ENCODE measurements at places on chromosomes 16 and 17.

DNA sequence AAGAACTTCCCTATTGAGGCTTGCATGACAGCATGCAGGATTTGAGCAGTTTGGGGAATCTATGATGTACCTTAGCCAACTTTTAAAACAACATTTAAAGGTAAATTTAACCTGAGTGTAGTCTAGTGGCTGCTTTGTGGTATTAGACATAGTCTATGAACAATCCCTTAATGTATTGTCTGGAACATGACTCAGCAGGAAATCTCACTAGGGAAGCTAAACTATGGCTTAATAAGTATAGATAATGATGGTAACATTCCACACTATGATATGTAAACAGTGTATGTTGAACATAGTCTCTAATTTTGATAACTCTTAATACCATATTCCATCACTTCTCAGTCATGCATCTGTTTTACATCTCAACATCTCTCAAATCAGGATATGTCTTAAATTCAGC is 52.1 kb upstream of the SLC12A3 start:
- no peak for DNase-seq

GRCh38 chr17:58320570-58321323 is 7.8 kb downstream of the TSPOAP1 start:
- peak; percentile 1 for DNase-seq

- DNase-seq: no peak
These were observed 164.3 kb downstream of the ANKFN1 start for GRCh38 chr17:56317351-56318208.

- DNase-seq: peak; percentile 68
These were observed 292.8 kb downstream of the SEC14L1 start for GRCh38 chr17:77433385-77434135.

DNA sequence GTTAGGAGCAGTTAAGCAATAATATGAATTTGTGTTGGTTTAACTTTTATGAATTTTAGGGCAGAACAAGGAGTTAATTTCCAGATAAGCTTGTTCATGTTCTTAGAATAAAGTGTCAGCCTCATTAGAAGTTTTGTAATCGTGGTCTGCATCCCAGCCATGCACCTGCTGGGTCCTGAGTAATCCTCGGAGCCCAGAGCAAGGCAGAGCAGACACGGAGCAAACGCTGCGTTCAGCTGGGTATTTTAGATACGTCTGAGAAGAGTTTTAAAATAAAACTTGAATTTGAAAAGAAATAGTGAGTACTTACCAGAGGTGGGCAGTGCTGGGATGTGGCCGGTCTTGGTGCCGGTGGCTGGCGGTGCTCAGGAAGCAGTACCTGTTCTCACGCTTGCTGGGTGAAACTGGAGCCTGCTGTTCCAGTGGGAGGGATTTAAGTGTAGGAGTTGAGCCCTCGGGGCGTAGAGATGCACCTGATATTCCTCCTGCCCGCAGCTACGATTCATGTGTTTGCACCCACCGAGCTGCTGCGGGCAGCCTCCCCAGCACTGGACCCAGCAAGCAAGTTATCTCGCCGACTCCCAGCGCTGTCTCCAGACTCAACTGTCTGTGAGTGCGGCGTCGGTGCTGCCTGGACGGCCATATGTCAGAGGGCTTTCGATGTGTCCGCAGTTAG is at the start of gene ZNF750:
Gene ZNF750 (minus strand): TSS at position 406 of the 676 bp plus-strand sequence. CDS start 7,568 bp downstream, outside the sequence.
- DNase-seq: no peak

DNA sequence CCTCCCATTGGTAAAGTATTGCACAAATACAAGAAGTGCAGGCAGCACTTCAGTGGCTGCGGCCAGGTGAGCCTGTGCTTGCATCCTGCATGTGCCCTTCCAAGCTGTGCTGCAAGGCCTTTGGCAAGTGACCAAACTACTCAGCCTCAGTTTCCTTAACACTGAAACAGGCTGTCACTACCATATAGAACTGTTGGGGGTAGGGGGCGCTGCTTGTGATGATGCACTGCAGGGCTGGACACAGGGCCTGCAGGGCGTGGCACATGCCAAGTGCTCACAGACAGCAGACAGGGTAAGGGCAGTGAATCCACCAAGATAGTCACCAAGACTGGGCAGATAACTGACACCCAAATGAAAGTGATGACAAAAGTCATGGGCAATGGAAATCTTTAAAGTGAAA is 65.6 kb upstream of the SREBF1 start:
- DNase-seq: no peak

DNA sequence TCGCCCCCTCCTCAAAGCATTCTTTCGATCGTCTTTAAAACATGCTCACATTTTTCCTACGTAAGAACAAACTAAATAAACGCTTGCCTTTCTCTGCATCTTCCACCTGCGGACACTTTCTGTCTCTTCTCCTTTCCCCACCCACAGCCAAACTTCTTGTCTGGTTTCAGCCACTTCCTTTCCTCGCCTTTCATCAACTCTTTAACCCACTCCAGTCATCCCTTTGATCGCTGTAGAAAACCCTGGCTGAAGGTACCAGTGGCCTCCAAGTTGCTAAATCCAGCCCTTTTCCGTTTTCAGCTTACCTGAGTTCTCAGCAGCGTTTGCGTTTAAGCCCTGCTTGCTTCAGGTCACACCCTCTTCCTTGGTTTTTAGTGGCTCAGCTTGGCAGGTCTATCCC is 483 bp downstream of the RPA1 start:
- DNase-seq: peak; percentile 24

- DNase-seq: no peak
These were observed 3.6 kb upstream of the ITGA3 start for GRCh38 chr17:50052241-50052796.

DNA sequence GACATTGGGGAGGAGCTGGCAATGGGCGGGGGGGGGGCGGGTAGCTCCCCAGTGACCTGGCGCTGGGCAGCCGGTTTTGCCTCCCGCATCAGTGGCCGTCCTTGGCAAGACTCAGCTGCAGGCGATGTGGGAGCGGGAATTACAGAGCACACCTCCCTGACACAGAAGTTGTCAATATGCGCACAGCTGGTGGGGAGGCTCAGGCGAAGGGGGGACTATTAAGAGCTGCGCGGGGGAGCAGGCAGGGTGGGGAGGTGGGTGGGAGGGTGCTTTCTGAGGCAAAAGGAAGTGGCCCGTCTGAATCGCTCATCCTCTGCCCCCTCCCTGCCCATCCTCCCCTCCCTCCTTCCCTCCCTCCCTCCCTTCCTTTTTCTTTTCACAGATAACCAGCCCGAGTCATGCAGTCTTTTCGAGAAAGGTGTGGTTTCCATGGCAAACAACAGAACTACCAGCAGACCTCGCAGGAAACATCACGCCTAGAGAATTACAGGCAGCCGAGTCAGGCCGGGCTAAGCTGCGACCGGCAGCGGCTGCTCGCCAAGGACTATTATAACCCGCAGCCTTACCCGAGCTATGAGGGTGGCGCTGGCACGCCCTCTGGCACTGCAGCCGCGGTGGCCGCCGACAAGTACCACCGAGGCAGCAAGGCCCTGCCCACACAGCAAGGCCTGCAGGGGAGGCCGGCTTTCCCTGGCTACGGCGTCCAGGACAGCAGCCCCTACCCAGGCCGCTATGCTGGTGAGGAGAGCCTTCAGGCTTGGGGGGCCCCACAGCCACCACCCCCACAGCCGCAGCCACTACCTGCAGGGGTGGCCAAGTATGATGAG is 44.0 kb downstream of the SREBF1 start:
- DNase-seq: peak; percentile 61

DNA sequence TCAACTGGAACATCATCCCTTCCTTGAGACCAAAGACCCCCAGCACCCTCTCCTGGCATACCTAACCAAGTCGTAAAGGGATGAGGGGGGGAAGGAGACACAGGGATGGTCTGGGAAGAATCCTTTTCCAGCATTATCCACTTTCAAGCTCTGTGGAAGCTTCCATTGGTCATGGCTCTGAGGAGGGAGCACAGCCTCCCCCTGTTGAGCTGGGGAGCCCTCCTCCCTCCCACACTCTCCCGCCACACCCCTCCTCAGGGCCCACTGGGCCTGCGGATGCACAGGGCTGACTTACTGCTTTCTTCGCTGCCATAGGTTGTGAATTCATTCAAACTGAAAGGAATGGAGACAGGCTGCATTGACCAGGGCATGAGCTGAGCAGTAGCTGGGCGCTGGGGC is 12.4 kb downstream of the CSF3 start:
- DNase-seq: no peak

DNA sequence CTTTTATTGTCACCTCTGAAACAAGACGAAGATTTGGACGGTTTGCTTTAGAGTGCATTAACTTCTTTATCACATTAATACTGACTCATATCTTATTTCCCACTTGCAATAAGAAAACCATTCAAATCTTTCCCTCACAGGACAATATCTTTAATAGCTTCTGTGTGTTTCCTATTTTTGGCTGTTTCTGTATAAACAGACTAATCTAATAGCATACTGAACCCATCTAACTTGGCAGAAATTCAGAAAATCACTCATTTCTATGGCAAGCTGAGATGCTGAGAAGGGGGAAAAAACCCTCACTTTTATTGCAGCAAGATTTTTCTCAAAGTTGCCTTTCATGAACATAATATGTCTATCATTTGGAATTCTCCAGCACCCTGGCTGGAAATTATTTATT is 524.9 kb downstream of the WWOX start:
- DNase-seq: no peak

DNA sequence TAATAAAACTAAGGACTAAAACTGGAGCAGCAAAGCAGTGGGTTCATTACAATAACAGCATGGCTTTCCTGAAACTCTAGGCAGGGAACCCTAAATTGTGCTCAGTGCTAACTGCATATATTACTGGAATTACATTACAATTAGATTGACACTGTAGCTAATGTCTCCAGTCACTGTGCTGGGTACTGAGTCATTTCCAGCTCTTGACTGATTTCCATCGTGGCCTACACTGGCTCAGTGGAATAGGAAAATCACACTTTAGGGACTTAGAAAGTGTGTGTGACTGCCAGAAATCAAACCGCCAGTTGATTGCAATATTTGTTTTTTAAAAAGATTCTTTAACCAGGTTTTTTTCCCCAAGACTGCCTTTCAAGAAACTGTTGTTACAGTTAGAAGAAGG is 1447.4 kb upstream of the GOT2 start:
- no peak for DNase-seq

DNA sequence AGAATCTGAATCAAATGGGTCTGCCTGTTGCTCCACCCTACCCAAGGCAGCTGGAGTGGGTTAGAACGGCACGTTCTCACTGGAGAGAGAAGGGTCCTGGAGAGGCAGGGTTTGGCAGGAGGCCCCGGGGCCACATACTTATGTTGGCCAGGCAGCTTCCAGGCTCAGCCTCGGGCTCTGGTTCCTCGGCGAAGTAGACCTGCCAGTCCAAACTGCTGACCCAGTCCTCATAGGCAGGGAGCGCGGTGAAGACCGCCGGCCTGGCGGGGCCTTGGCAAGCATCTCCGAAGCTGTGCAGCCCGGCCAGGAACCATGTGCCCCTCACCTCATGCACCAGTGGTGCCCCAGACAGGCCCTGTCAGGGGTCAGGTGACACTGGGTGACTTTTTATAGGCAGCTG is 4.8 kb downstream of the PRSS53 start:
- DNase-seq: no peak

GRCh38 chr17:60804831-60805230 is 127.2 kb downstream of the BCAS3 start:
- DNase-seq: no peak

DNA sequence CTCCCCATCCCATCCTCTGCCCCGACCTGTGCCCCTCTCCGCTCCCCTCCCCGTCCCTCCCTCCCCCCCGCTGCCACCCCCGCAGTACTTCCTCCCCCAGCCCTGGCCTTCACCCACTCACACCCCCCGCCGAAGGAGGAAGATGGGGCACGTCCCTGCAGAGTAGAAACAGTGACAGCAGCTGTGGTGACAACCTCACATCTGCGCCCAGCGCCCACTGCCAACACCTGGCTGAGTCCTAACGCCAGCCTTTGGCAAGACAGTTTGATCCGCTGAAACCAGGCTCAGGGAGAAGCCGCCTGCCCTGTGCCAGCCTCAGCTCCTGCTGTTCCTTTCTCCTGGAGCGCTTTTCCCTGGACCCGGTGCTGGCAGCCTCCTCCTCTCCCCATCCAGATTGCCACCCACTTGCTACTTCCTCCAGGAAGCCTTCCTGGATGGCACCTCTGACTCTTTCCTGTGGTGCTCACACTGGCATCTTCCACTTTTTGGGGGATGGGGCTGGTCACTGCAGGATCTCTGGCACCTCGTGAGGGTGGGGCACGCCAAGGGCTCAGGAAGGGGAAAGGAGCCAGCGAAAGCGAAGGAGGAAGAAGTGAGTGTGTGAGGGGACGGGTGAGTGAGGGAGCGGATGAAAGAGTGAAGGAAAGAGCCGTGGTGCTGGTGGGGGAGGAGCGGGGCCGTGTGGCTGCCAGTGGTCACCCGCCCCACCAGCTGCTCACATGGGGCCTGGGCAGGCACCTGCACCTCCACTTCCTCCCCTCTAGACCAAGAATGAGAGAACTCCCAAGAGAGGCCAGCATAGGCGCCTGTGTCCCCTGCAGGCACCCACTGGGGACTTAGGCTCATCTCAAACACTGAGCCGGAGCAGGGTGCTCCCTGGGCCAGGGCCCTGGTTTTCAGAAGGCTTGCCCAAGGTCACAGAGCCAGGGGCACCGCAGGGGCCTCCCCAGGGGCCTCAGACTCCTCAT is 27.0 kb downstream of the ZFPM1 start:
- DNase-seq: peak; percentile 37

DNA sequence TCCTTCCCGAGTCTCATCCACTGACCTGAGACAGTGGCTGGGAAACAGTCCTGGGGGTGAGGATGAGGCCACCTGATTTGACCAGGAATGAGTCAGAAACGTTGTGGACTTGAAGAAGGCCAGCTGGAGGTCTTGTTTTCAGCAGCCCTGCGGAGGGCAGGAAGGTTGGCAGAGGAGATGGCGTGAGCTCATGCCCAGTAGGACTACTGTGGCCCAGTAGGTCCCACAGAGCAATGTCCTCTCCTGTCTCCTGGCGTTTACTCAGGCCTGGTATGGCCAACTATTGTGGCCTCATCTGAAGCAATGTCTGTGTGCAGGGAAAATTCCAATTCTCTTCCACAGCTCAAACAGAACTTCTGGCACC is 84.1 kb upstream of the DNAJA2 start:
- DNase-seq: no peak

GRCh38 chr17:38724337-38724988 is 5.7 kb upstream of the CISD3 start:
- DNase-seq: no peak

DNA sequence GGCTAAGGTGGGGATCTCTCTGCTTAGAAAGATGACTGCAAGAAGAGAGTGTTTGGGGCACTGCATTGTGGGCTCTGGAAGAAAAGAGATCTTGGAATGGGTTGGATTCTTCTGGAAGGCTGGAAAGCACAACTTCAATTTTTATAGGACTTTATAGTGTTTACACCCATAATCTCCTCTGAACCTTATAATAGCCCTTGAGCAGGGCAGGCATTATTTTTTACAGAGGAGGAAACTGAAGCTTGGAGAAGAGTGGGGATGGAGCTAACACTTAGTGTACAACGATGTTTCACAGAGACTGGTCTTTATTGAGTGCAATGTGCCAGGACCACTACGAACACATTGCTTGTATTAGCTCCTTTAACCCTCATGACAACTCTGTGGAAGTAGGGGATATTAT is 10.4 kb downstream of the TNS4 start:
- no peak for DNase-seq

DNA sequence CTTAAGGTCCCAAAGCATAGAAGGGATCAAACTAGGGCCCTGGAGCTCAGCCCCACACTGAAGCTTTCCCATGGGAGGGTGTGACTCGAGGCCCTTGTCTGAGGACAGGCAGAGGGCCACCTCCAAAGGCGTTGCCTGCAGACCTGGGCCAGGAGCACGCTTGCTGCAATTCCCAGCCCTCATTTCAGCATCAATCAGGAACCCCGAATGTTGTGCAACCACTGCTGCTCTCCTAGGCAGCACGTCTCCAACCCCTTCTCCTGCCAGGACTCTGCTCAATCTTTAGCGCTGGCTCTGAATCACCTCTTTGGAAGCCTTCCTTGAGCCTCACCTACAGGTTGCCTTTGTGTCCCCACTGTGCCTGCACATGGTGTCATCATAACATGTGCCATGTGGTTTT is 14.0 kb upstream of the ATP2C2 start:
- no peak for DNase-seq
